ENCODE measurements at places on chromosomes 7 and 10.

DNA sequence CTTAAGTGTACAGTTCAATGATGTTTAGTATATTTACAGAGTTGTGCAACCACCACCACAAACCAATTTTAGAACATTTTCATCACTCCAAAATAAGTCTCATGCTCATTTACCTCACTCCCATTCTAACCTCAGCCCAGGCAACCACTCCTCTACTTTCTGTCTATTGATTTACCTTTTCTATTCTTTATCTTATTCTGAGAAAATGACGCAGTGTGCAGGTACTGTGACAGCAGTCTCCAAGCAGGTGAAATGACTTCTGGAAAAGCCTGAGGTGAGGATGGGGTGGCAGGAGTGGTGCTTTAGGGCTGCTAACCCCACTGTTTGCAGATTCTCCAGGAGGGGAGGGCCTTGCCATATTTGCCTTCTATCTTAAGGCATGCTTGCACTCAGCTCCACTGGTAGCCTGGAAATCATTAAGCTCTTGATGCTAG is 39.5 kb downstream of the GARS1 start:
- DNase-seq: no peak

DNA sequence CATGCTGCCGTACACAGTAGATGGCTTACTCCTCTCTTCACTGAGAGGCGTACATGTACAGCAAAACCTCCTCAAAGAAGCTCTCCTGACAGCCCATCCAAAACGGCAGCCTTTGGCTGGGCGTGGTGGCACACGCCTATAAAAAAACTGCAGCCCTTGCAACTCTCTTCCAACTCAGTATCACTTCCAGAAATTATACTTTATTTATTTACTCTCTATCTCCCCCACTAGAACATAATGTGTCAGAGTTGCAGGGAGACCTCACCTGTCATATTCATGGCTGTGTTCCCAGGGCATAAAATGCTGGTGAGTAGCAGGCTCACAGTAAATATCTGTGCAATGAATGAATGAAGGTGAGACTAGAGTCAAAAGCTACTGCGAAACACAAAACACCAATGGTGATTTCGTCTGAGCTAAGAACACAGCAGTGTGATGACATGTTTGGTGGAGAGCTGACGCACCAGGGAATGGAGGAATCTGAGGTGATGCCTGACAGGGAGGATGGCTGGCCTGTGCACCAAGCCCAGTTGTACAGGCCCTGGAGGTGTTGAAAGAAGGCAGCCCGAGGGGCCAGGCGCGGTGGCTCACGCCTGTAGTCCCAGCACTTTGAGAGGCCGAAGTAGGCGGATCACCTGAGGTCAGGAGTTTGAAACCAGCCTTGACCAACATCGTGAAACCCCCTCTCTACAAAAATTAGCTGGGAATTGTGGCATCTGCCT is 55.3 kb downstream of the COBL start:
- no peak for DNase-seq

DNA sequence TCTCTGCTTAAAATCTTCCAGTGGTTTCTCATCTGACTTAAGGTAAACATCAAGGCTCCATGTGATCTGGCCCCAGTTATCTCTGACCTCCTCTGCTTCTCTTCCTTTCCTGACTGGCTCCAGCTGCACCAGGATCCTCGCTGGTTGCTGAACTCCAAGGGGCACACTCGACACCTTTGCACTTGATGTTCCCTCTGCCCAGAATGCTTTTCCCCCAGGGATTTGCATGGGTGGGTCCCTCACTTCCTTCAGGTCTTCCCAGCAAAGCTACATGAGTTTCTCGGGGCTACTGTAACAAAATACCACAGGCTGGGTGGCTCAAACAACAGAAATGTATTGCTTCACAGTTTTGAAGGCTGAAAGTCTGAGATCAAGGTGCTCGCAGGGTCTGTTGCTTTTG is 166.0 kb upstream of the CDCA7L start:
- no peak for DNase-seq

DNA sequence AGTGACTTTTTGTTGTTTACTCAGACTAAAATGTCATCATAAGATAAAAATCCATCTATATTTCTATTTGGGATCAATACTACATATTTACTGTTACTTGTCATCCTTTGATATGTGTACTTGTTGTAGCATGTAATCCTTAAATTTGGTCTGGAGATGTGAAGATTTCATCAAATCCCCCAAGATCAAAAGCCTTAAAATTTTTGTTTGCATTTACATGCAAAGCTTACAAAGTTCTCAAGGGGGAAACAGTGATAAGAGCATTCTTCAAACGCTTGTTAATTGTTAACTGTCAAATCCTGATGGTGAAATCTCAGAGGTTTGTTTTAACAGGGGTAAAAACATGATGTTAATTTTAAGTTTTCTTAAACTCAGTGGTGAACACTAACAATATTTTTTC is 84.9 kb upstream of the SKAP2 start:
- no peak for DNase-seq

Data from LoVo (cell line).